ENCODE measurements at places on chromosomes 16 and 17. TPM values are rescaled to one million over a fixed set of nuclear protein-coding genes. Genes with fewer than 3 reads are reported as not detected.

DNA sequence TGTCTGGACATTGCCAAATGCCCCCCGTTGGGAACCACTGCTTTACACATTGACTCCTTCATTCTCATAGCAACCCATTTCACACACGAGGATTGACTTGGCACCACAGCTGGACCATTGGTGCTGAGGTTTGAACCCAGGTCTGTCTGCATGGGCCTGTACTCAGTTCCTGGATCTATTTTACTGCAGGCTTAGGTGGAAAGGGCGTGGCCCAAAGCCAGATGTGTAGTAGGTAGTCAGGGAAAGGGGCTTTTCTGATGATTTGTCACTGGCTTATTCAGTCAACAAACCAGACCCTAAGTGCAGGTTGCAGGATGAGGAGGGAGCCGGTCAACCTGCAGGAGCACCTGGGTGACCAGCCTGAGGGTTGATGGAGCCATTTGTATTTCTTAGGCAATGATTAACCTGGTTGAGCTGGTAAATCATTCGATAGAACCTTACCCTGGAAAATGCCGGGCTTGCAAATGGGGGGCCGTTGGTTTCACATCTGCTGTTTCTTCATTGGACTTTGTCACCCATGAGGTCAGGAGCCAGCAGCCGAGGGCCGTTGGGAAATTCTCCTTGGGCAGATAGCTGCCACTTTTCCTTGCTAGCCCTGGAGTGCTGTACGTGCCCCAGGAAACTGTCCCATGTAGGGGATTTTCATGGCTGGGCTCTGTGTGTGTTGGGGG, 104.4 kb downstream of the CMIP start:
- no peak overlapping the region for H3K4me3 ChIP-seq
- no peaks in the 10 kb centered on the region for H3K36me3 ChIP-seq
- H3K27ac ChIP-seq, result no peak overlapping the region
- no peak for DNase-seq

GRCh38 chr16:81405702-81406113, 38.9 kb upstream of the CMIP start:
- H3K4me1 ChIP-seq, result peaks cover 8% of the 10 kb centered on the region
- H3K4me3 ChIP-seq, result no peak overlapping the region
- H3K27me3 ChIP-seq, result no peaks in the 10 kb centered on the region
- DNase-seq, result no peak
- H3K27ac ChIP-seq, result peak overlapping the region; percentile 83

DNA sequence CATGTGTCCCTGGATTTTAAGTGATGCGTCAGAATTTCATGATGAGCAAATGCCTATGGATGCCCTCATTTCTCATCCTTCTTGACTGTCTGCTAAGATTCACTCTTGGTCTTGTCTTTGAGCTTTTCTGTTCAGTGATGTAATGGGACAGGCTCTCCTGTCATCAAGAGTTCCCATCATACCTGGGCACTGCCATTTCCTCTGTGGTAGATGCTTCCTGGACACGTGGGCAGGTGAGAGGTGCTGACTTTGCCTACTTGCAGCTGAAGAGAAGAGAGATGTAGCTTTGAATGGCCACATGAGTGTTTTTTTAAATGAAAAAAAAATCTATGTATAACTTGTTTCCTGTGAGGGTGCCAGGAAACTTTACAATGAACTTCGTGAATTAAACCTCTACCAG, 557.7 kb downstream of the MAF start:
- H3K27ac ChIP-seq, result no peak overlapping the region
- H3K36me3 ChIP-seq, result no peaks in the 10 kb centered on the region
- no peak for DNase-seq
- H3K27me3 ChIP-seq, result no peaks in the 10 kb centered on the region
- H3K4me1 ChIP-seq, result no peaks in the 10 kb centered on the region
- no peak overlapping the region for H3K4me3 ChIP-seq

GRCh38 chr16:11824362-11824761, 27.0 kb downstream of the RSL1D1 start:
- DNase-seq, result no peak
- no peak overlapping the region for H3K4me3 ChIP-seq
- peaks cover 7% of the 10 kb centered on the region for H3K4me1 ChIP-seq
- no peak overlapping the region for H3K27ac ChIP-seq
- H3K27me3 ChIP-seq, result no peaks in the 10 kb centered on the region

GRCh38 chr17:77416105-77416713, 275.4 kb downstream of the SEC14L1 start:
- no peak overlapping the region for H3K4me3 ChIP-seq
- H3K36me3 ChIP-seq, result peaks cover 13% of the 10 kb centered on the region
- no peak for DNase-seq
- peaks cover 20% of the 10 kb centered on the region for H3K4me1 ChIP-seq

GRCh38 chr16:31193874-31194273, 8.7 kb downstream of the PYCARD start:
- H3K36me3 ChIP-seq, result peaks cover 53% of the 10 kb centered on the region
- no peaks in the 10 kb centered on the region for H3K4me1 ChIP-seq
- no peak for DNase-seq
- H3K27me3 ChIP-seq, result no peaks in the 10 kb centered on the region
- no peak overlapping the region for H3K27ac ChIP-seq
- H3K4me3 ChIP-seq, result no peak overlapping the region

- peak overlapping the region; percentile 21 for H3K27ac ChIP-seq
- no peak overlapping the region for H3K4me3 ChIP-seq
- no peaks in the 10 kb centered on the region for H3K27me3 ChIP-seq
- H3K36me3 ChIP-seq, result peaks cover 3% of the 10 kb centered on the region
- no peak for DNase-seq
These were observed 23.3 kb upstream of the SUPT4H1 start for GRCh38 chr17:58375256-58375655.

DNA sequence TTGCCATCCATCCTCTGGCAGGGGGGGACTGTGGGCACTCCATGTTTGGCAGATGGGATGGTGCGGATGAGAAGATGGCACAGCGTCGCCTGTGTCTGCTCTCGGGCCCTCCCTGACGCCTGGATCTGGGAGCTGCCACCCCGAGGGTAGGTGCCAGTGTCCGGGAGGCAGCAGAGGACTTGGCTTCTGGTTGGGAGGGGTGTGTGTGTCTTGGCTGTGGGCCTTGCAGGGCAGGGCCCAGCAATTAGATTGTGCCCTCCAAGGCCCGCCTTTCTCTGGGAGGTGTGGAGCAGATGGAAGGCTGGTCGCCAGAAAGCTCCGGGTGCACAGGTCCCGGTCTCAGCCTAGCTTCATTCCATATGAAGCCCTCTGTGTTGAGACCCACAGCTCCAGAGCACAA, 1.4 kb downstream of the RAP1GAP2 start:
- no peaks in the 10 kb centered on the region for H3K36me3 ChIP-seq
- no peak for DNase-seq
- H3K4me1 ChIP-seq, result no peaks in the 10 kb centered on the region
- H3K27ac ChIP-seq, result no peak overlapping the region

- no peak for DNase-seq
- H3K4me3 ChIP-seq, result no peak overlapping the region
- H3K4me1 ChIP-seq, result peaks cover 17% of the 10 kb centered on the region
- H3K36me3 ChIP-seq, result peaks cover 2% of the 10 kb centered on the region
- H3K27me3 ChIP-seq, result no peaks in the 10 kb centered on the region
These were observed 57.8 kb downstream of the WSB1 start for GRCh38 chr17:27351759-27352158.

GRCh38 chr17:70202840-70203239, 33.5 kb downstream of the KCNJ2 start:
- no peak overlapping the region for H3K27ac ChIP-seq
- H3K4me3 ChIP-seq, result no peak overlapping the region
- DNase-seq, result no peak
- no peaks in the 10 kb centered on the region for H3K27me3 ChIP-seq
- H3K4me1 ChIP-seq, result peaks cover 19% of the 10 kb centered on the region

DNA sequence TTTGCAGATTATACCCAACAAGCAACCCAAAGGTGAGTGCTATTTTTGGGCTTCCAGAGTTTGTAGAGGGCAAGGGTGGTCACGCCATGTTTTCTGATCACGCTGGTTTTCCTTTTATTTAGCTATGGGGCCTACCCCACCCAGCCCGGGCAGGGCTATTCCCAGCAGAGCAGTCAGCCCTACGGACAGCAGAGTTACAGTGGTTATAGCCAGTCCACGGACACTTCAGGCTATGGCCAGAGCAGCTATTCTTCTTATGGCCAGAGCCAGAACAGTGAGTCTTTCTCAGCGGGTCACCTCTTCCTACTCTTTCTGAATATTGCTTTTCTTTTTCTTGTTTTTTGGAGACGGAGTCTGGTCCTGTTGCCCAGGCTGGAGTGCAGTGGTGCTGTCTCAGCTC, 2.5 kb downstream of the FUS start:
- H3K36me3 ChIP-seq, result peaks cover 29% of the 10 kb centered on the region
- peak overlapping the region; percentile 47 for H3K27ac ChIP-seq
- H3K4me3 ChIP-seq, result peak overlapping the region; percentile 94
- no peaks in the 10 kb centered on the region for H3K27me3 ChIP-seq

Gene FBXW10
- 0.16 TPM for total RNA-seq

Gene NRN1L
- total RNA-seq, result 0.66 TPM

Gene REXO5
- total RNA-seq, result 5.0 TPM

Gene FOXN1
- 0.34 TPM for total RNA-seq

Gene TMEM204
- total RNA-seq, result 6.6 TPM
